Stimulated activated CD4-positive, alpha-beta T cell treated with anti-CD3 and anti-CD28 coated beads, TNF-alpha, amount 100 ng/mL, for 24 hours (primary cell): ENCODE measurements at places on chromosomes 4 and X.

GRCh38 chr4:88166608-88167007 is 8.2 kb upstream of the ABCG2 start:
- DNase-seq = no peak

DNA sequence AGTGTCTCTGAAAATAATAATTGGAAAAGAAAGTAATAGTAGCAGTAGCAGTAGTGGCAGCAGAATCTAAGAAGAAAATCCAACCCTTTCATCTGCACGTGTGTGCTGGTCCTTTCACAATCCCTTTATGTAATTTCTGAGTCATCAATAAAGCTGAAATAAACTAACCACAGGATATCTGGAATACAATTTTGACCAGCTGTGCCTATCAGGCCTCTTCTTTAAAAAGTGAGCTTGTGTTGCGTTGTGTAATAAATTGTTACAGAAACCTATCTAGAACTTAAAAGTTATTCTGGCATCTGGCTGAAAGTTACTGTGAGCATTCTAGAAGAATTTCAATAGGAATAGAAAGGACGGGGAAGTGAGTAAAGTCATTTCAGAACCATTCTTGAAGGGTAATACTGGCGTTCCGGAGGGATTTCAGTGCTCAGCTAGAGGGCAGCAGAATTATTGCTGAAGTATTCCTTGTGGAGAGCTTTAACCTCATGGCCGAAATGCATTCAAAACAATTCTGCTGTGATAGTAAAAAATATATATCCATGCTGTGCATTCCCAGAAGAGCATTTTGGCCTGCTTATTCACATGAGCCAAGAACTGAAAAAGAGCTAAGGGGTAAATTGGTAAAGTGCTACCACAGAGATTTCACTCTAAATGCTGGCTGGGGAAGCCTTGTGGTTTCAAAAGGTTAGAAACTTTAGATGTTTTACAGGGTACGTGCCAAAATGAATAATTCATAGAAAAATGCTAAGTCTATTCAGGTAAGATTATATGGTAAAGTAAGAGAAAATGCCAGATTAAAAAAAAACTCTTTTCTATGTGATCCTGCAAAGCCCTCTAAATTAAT is 260.6 kb downstream of the NKX6-1 start:
- no peak for DNase-seq

DNA sequence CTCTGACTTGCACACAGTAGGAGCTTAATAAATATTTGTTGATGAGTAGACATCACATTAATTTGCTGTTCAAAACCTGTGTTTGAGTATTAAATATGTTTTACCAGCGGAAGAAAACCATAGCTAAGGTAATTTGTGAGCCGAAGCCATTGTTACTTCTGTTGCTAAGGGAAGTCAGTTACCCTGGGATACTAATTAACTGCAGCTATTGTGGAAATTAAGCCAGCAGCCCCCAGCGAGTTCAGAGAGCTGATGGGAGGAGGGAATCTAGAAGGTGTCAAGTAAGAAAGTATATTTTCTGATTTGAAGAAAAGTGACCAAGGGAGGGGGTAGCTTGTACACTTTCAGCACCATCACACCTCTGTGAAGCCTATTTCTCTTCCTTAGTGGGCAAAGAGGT is 76.7 kb upstream of the IGSF1 start:
- DNase-seq = no peak

GRCh38 chr4:145927030-145927429 is 11.6 kb downstream of the ZNF827 start:
- no peak for DNase-seq

GRCh38 chrX:100248885-100249493 is 161.1 kb downstream of the PCDH19 start:
- DNase-seq = no peak

- DNase-seq = no peak
Observed at GRCh38 chrX:17511556-17511955, 136.6 kb downstream of the NHS start.
